ENCODE measurements at places on chromosomes 13 and 19.

- DNase-seq: no peak
Observed at GRCh38 chr19:56917998-56918397, 77.5 kb upstream of the PEG3 start.

DNA sequence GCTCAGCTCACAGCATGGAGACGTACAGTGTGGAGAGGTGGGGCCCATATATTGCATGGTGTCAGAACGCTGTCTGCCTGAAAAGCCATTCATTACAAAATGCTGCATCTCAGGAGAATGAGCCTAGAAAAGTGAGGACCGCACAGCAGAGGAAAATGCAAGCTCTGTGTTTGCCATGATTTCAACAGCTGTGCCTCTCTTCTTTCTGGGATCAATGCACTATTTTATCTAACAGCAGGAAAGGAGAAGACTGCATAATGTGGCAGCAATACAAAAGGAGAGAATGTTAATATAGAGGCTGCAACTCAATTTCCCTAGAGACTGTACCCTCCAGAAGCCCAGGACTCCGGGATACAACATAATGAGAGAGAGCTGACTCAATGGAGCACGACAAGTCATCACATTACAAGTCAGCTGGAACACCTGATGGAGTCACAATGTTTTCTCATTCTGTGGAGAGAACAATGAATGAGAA is 368.0 kb downstream of the FGF14 start:
- no peak for DNase-seq

DNA sequence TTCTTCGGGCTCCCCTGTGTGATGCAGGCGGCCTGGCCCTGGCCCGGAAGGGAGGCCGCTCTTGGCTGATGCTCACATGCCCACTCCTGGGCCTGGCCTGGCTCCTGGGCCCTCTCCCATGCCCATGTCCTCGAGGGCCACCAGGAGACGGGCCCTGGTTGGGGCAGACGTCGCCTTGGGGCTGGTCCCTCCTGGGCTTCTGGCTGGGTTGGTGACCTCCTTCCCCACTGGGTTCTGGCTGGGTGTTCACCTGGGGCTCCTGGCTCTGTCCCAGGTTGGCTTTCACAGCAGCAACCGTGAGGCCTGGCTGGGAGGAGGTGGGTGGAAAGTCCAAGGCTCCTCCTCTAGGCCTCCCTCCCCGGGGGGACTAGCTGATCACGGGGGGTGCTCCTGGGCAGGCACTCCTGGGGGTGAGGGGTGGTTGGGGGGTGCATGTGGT is 15.5 kb upstream of the SLC7A10 start:
- DNase-seq: no peak

DNA sequence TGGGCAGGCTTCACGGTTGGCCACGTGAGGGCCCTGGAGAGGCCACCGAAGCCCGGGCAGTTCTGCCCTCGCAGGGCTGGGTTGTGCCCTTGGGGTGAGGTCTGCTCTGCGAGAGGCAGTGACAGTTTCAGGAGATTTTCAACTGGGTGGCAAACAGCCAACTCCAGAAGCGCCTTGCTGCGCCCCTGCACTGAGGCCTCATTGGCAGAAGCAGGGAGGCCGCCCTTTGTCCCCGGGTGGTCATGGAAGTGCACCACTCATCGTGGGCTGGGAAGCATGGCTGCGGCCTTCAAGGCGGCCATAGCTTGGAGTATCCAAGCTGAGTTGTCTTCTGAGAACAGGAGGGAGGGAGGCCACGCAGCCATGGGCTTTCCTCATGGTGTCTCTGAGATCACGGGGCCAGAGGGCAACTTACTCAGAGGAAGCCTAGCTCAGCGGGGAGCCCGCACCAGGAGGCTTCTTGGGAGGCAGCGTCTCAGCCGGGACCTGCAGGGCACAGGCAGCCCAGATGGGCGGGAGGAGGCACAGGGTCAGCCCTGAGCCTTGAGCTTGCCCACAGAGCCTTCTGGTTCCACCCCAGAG is 14.8 kb downstream of the PLEKHJ1 start:
- DNase-seq: no peak

DNA sequence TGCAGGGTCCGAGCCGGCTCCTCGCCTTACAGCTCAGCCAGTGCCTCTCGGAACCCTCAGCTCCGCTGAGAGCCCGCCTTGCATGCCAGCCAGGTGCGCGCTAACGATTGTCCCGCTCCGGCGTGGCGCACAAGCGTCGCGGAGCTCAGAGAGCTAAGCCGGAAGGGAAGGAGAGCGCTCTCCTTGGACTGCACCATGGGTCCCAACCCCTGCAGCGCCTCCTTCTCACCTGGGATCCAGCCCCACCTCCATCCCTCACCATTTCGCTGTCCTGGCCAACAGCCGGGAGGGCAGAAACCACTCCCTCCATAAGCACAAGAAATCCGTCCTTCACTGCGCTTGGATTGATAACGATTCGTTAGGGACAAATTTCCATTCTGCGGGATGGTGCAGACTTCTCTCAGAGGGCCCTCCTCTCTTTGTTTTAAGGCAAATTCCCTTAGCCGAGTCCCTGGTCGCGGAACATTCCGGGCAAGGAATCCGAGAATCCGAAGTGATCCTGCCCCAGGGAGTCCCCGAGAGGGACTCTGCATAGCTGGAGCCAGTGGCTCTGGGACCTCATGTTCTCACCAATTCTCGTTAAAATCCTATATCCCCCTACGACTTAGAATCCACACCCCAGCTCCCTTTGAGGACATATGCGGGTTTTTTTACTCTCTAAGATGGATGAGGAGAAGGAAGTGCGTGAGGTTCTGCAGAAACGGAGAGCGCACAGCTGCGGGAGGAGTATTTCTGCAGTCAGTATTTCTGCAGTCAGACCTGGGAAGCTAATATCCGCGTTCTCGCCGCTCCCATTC is 2.8 kb downstream of the GSX1 start:
- no peak for DNase-seq

- peak; percentile 18 for DNase-seq
Observed at GRCh38 chr19:7595466-7596133, at the start of gene CAMSAP3. Gene CAMSAP3 (plus strand): TSS chr19:7595863. CDS start chr19:7596003, 140 bp downstream.

DNA sequence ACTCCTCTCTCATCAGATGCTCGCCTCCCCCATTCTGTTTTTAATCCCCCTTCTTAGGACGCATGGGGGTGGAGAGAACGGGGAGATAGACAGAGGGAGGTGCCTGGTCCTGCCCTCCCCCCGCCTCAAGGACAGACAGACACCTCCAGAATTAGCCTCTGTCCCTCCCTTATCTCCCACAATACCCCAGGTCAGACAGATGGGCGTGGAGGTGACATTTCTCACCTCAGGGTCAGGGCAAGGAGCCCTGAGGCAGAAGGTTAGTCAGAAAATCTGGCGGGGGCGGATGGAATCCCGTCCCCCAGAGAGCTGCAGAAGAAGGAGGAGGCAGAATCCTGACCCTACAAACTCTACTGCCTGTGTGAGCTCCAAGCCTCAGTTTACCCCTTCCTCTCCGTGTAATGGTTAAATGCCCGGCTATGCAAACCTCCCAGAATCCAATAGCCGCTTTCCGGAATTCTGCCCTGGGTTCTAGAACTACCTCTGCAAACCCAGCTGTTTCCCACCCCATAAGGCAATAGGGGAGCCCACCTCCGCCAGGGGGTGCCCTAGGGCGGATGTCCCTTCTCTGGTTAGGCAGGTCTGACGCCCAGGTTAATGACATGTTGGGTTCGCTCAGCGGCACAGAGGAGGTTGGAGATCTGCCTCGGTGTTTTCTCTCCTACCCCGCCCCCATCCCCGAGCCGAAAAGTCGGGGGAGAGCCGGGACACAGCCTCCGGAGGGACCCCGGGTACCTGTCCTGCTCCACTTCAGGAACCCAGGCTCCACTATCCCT is 900 bp downstream of the PPP1R13L start:
- DNase-seq: peak; percentile 44

GRCh38 chr13:100987948-100988347 is 313.4 kb upstream of the TMTC4 start:
- no peak for DNase-seq

DNA sequence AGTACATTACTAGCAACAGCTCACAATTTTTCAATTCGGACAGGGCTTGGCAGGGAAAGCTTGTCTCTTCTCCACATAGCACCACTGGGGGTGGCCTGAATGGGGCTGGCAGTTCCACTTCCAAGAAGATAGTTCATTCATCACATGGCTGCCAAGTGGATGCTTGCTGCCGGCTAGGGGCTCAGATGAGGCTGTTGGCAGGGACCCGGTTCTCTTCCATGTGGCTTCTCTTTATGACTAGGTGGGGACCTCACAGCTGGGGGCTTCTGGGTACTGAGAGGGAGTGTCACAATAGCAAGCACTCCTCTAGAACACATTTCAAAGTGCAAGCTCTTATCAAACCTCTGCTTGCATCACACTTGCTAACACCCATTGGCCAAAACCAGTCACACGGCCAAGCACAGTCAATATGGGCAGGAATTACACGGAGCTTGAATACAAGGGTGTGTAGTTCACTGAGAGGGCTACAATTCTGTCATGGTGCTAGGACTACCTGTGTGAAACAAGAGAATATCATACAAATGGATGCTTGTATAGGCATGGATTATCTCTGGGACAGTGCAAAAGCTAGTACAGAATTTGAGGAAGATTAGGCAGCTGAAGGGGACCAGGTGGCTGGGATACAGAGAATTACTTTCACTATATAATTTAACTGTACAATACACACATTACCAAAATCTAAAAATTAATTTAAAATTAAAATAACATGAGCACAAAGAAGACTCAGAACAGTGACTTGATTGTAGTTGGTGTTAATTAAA is 32.3 kb downstream of the ATP7B start:
- no peak for DNase-seq

DNA sequence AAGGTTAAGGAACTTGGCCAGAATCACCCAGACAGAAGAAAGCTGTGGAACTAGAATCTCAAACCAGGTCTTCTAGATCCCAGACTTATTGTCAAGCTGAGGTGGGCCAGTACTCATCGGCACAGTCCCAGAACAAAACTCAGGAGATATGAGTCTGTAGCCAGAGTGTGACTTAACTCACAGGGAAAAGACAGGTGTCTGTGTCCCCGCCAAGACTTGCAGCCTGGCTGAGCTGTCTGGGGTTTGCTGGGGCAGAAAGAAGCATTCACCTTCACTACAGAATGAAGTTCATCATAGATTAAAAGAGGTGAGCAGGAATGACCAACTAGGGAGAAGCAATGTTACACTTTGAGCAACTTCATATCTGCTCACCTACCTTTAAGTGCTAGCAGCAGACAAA is 257.2 kb downstream of the FOXO1 start:
- no peak for DNase-seq

- no peak for DNase-seq
Observed at GRCh38 chr13:98524793-98525192, 52.1 kb downstream of the STK24 start.

DNA sequence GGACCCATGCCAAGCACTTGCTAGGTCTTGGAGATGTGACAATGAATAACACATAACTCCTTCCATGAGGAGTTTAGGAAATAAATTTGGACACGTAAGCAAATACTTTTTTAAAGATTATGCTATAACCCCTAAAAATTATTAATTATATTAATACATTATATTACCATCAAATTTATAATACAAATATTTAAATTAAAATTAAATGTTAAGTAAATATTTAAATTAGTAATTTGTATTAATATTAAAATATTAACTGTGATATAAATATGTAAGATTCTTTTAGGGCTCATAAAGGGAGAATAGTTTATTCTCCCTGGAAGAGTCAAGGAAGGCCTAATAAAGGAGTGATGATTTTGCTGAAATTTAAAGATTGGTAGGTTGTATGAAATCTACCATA is 121.1 kb downstream of the RAP2A start:
- DNase-seq: no peak

DNA sequence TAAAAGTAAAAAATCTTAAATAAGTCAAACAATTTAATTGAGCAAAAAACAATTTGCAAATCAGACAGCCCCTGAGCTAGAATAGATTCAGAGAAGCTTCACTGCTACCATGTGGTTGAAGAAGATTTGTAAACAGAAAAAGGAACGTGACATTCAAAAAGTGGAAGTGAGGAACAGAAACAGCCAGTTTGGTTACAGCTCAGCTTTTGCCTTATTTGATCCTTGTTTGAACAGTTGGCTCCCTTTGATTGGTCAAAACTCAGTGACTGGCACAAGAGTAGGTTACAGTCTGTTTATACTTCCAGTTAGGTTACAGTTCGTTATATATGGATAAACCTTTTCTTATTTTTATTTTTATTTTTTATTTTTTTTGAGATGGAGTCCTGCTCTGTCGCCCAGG is 5.8 kb downstream of the ZNF221 start:
- no peak for DNase-seq

DNA sequence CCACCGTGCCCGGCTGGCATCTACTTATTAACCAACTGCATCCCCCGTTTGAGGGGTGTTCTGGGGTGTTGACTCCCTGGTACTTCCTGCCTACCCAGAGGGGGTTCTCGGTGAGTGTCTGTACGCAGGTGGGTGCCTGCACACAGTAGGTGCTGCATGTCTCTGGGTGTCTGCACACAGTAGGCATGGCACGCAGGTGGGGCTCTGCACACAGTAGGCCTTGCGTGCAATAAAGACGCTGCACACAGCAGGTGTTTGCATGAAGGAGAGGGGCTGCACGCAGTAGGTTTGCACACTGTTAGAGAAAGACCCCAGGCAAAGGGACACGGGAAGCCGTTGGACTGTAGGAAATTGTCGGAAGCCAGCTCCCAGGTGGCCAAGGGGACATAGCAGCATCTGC is 11.2 kb downstream of the GADD45B start:
- DNase-seq: no peak

GRCh38 chr19:32674931-32675719 is at the start of gene ANKRD27:
Gene ANKRD27 (minus strand): TSS chr19:32675180. CDS start chr19:32659015, 16,165 bp downstream.
- DNase-seq: peak; percentile 97

DNA sequence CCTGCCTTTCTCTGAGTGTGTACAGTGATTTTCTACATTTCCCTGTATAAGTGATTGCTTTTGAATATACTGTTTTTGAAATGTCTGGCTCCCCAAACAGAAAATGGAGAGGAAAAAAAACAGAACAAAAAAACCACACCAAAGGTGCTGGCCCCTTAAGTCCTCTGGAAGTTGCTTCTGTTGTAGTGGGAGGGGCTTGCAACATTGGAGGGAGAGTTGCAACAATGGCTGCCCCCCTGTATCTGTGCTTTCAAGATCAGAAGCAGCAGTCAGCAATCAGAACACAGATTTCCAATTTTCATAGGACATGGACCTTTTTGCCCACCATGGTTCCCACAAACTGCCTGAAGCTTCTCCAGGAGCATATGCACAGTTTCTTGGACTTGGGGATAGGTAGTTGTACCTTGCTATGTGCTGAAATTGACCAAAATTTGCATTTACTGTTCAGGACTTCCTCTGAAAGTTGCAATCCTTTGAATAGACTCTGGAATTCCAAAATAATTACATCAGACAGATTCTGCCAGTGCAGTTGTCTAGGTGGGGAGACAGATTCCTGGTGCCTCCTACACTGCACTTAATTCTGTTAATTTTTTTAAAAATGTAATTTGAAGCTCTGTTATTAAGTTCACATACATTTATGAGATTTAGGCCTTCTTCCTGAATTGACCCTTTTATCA is 13.8 kb downstream of the BIVM start:
- DNase-seq: no peak
